ENCODE measurements at places on chromosomes 1 and 21. TPM values are rescaled to one million over a fixed set of nuclear protein-coding genes. Genes with fewer than 3 reads are reported as not detected.

Gene PTGFR
- total RNA-seq: not detected

- no peak for DNase-seq
These were observed 119.7 kb downstream of the PROX1 start for GRCh38 chr1:214107322-214108096.

- DNase-seq: no peak
These were observed 49.2 kb upstream of the FAM20B start for GRCh38 chr1:178976541-178976940.

Gene DSTYK
- total RNA-seq: 10.4 TPM

DNA sequence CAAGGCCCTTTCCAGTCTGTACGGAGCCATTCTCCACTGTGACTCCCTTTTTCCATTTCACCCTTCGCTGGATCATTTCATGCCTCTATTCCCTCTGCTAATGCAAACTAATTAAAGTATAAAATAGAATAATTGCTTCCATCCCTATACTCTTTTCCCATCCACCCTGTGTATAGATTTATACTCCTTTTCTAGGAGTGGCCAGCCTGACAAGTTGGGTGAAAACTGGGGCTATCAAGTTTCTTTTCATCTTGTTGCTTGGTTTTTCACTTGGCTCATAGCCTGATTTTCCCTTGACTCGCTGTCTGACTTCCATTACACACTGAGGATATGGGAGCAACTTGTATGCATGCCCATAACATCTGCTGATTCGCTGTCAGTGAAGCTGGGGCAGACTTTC lies 107.0 kb downstream of the PLXNA2 start:
- no peak for DNase-seq

- no peak for DNase-seq
These were observed 13.9 kb downstream of the C1orf174 start for GRCh38 chr1:3886106-3886670.

GRCh38 chr1:116311756-116312680 lies 61.0 kb upstream of the ATP1A1 start:
- no peak for DNase-seq

Gene FAM3B
- total RNA-seq: not detected

Gene RGS1
- 13.8 TPM for total RNA-seq
